HT-29 (cell line): ENCODE measurements at places on chromosomes 6 and 20.

GRCh38 chr20:1005452-1006027, 3.4 kb upstream of the RSPO4 start:
- peak; percentile 65 for DNase-seq

- no peak for DNase-seq
These were observed 83.7 kb upstream of the ZFP64 start for GRCh38 chr20:52275181-52275691.

DNA sequence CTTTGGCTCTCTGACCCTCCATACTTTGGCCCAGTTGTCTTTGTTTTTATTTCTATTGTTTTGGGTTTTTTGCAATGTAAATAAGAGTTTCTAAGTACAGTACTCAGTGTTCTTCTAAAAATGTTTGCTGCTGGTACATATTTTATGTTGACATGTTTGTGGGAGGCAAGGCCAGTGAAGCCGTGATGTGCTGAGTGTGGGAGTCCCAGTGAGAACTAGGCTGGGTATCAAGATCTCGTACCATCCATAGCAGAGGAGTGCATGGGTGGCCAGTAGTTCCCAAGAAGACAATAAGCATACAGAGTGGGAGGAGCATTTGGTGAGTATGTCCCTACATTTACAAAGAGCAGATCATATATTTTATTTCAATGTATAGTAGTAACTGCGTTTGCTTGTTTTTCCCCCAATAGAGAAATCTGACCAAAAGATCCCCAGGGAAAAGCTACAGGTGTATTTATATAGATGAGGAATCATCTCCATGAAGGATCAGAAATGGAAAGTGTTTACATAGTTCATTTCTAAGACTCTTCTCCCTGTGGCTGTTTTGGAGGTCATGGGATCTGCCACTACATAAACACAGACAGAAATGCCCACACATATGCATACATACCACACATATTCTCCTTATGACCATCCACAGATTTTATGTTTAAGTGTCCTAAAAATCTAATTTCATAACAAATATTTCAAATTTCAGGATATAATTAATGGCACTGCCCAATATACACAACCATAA, 285.9 kb downstream of the ALDH8A1 start:
- no peak for DNase-seq

GRCh38 chr6:143536461-143536865, 24.9 kb upstream of the FUCA2 start:
- DNase-seq: peak; percentile 38

DNA sequence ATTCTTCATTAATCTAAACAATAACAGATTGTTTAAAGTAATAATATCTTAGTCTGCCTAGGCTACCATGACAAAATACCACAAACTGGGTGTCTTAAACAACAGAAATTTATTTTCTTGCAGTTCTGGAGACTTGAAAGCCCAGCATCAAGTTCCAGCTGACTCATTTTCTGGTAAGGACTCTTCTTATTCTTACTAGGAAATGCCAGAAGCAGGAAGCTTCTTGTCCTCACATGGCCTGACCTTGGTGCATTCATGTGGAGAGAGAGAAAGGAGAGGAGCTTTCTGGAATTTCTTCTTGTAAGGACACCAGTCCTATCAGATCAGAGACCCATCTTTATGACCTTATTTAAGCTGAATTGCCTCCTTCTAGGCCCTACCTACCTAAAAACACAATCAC, 110.5 kb downstream of the ANKRD60 start:
- no peak for DNase-seq

GRCh38 chr20:3521852-3522740, 51.3 kb downstream of the ATRN start:
- no peak for DNase-seq
